Activated CD8-positive, alpha-beta T cell treated with anti-CD3 and anti-CD28 coated beads, Interleukin-2, amount 10 ng/mL, durations not matched to agents 7 days and 5 days (primary cell): ENCODE measurements at places on chromosomes 3 and 15. TPM values are rescaled to one million over a fixed set of nuclear protein-coding genes. Genes with fewer than 3 reads are reported as not detected.

Gene RAD18
- total RNA-seq = 40.2 TPM

DNA sequence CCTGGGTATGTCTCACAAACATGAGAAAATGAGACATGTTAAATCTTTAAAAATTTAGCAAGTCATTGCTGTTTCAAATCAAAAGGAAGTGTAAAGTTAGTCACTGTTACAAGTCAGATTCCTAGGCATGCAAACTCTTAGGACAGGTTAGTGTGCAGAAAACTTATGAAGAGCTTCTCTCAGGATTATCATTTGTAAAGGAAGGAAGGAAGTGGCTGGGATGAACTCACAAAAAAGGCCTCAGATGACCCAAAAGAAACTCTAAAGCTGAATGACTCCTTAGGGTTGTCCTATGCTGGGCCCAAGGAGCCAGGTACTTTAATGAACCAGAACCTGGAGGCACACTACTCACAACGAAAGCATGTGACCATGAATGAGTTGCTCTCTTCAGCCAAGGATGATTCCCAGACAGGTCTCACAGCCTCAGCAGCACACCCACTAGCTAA, 25.0 kb downstream of the MSL2 start:
- no peak for DNase-seq

Gene ZSCAN29
- 32.1 TPM for total RNA-seq

GRCh38 chr3:176046703-176047102, 1150.6 kb downstream of the TBL1XR1 start:
- DNase-seq = no peak

Gene TJP1
- total RNA-seq = not detected

GRCh38 chr3:180940826-180941225, 28.4 kb downstream of the FXR1 start:
- DNase-seq = no peak

DNA sequence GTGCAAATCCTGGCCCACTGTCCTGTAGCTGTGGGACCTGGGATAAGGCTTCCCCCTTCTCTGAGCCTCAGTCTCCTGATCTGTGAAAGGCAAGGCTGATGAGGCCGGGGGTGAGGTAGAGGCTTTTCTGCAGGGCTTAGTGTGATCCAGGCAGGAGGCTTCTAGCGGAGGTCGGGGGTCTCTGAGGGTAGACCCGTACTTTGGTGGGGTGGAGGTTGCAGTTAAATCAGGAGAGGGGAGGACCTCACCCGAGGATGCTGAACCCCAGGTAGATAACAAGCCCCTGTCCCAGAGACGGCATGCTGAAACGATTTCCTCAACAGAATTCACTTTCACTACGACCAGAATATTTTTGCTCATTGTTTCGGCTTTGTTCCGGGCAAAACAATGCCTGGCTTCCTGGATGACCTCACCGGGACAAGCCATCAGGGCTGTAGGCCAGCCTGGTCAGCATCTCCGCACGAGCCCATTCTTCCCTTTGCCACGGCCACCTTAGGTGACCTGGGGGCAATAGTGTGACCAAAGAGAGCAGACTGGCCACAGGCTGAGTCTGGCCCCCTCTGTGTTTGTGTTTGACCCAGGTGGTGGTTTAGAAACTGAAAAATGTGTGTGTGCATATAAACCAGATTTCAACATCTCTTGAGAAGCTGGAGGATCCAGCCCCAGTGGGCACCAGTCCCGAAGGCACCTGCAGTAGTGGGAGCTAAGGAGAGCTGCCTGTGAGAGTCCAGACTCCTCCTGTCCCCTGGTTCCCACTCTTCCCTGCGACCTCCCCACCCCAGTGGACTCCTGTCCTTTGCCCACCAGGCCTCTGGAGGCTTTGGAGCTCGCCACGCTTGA, 33.0 kb downstream of the SLC6A6 start:
- DNase-seq = no peak

GRCh38 chr3:72085036-72085435, 300.1 kb upstream of the PROK2 start:
- no peak for DNase-seq

DNA sequence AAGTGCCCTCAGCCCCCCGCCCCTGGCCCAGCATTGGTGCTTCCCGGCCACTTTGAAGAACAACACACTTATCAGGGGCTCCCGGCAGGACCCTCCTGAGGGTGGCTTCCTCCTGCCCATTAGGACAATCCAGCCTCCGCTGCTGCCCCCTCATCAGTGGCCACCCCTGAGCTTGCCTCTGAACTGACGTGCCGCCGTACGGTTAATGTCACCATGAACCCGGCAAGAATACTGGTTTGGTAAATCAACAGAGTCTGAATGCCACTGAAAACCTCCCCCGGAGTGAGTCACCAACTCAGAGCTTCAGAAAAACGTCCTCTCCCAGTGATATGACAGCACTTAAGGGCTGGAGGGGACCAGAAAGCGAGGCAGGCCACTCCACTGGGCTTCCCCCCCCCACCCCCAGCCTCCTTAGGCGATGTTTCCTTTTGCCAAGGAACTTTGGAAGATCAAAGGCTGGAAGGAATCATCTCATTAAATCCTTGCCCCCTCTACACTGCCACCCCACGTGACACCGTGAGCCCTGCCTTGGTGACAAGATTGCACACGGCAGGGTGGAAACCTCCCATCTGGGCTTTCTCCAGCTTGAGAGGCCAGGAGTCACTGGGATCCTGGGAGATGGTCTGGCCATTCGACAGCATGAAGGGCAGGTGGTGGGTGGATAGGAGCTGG, 142.1 kb downstream of the NUP210 start:
- DNase-seq = no peak

Gene ATP6V1A
- total RNA-seq = 37.1 TPM

- DNase-seq = no peak
Observed at GRCh38 chr3:184563941-184564684, 2.5 kb downstream of the EPHB3 start.

Gene KLF15
- total RNA-seq = not detected

DNA sequence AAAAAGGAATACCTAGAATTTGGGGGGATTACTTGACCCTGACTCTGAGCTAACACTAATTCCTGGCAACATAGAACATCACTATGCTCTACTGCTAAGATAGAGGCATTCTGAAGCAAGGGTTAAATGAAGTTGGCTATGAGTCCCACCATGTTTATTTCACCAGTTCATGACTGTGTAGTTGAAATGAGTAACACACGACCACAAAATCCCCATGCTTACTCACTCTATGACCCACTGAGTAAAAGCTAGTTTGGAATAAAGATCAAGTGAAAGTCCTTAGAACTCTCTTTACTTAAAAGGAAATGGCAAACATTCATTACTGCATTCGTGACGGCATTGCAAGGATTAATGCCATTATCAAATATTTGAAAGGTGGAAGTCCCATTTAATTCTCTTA, 47.4 kb downstream of the MRPL46 start:
- DNase-seq = no peak

- peak; percentile 77 for DNase-seq
Observed at GRCh38 chr15:57559875-57560274, 31.8 kb upstream of the MYZAP start.

Gene MEGF11
- not detected for total RNA-seq

- no peak for DNase-seq
Observed at GRCh38 chr15:32688151-32688639, 29.6 kb upstream of the GREM1 start.

Gene ZNF662
- 1.7 TPM for total RNA-seq
